ENCODE measurements at places on chromosomes 16 and 17.

DNA sequence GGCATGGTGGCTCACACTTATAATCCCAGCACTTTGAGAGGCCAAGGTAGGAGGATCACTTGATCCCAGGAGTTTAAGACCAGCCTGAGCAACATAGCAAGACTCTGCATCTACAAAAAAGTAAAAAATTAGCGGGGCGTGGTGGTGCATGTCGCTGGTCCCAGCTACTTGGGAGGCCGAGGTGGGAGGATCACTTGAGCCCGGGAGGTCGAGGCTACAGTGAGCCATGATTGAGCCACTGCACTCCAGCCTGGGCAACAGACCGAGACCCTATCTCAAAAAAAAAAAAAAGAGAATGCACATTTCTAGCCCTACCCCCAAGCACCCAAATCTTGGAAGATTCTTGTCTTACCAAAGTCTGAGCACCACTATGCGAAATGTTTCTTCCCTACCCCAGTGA, 15.6 kb upstream of the RHOT1 start:
- DNase-seq: no peak

- no peak for DNase-seq
Measured at GRCh38 chr17:50273654-50274040, 619 bp upstream of the TMEM92 start.

DNA sequence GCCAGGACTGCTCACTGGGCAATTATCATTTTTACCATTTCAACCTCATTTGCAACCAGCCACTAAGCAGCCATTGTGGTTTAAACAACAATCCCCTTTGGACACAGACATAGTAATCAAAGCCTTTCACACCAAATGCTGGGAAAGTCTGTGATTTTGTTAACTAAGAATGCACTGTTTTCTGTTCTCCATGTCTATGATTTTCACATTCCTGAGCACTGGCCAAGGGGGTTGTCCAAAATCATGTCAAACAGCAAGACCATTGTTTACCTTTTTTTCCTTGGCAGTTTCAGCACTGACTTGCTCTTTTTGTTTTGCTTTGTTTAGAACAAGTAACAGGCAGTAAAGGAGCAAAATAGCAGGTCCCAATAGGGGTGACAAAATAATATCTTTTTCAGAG, 106.3 kb upstream of the SIAH1 start:
- DNase-seq: no peak

- no peak for DNase-seq
Measured at GRCh38 chr17:74898376-74898946, 5.0 kb upstream of the FADS6 start.

DNA sequence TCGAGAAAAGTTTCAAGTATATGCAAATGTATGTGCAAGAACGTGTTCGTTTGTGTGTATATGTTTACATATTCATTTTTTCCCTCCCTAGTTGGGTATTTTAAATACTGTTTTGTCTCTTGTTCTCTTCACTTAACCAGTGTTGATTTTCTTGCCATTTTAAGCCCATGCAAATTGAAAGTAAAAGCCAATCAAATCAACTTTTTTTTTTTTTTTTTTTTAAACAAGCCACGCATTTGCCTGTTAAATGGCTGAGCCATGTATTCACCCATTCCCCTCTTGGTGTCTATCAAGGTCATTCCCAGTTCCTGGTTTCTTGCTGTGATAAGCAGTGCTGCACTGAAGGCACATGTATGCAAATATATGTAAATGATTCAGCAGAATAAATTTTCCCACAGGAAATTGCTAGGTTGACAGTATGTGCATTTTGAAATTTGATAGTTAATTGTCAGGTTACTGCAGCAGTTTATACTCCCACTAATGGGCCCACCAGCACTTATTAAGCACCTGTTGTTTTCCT, 12.2 kb downstream of the ABCC1 start:
- DNase-seq: no peak

- no peak for DNase-seq
Measured at GRCh38 chr17:46916211-46916610, 6.7 kb upstream of the GOSR2 start.

DNA sequence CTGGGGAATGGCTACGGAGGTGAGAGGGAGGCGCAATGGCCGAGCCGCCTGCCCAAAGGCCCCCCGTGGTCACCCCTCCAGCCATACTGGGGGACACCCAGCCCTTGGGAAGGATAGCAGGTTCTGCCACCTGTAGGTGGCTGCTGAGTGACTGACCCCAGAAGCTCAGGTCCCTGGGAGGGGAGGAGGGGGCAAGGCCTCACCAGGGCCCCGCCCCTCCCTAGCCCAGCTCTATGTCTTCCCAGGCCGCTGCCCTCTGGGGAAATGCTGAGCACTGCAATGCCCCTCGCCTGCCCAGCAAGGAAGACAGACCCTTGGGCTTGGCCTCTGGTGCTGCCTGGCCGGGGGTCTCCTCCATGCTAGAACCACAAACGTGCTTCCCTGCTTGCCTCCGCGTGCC, 11.4 kb upstream of the CLDN9 start:
- no peak for DNase-seq

DNA sequence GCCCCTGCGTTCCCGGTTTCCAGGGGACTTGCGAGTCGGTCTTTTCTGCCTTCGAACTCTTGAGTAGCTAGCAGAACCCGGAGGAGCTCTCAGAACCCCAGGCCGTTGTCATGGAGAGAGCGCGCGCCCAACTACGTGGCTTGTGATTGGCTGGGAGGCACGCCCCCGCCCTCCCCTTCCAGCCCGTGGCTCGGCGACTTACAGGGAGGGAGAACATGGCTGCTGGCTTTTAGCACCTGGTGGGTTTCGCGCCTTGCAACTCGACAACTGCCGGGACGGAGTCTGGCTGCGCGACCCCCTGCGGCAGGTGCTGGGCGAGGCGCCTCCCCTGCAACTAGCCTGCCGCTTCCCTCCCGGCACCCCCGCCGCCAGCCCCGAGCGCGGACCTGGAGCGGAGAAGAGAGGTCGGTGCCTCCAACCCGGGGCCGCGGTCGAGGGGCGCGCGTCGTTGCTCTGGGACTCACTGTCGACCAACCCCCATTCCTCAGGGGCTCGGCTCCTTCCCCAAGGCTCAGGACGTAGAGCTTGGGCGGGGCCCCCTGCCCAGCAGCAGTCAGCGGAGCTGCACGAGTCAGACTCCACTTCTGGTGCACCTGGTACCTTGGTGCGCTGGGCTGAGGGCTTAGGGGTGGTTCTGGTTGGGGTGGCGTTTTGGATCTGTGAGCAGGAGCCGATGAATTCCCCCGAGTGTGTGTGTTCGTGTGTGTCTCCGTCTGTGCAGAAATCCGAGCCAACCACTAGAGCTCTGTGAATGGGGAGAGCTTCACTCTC, 9.0 kb upstream of the ZFP90 start:
- DNase-seq: peak; percentile 80

DNA sequence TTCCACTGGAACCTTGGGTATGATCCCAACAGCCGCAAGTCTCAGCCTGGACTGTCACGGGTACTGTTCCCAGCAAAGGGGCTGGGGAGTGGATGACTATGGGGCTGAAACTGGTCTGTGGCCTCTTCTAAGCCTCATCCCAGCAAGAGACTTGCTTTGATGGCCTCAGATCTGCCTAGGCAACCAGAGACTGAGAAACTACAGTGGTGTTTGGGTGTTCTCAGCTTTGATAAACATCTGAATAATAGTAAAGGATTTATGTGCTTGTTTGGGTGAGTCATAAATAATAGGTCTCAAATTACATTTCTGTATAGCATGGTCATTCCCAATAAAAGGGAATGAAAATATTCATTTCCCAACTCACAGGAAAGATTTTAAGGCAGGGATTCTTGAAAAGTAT, 30.2 kb upstream of the ULK2 start:
- no peak for DNase-seq

DNA sequence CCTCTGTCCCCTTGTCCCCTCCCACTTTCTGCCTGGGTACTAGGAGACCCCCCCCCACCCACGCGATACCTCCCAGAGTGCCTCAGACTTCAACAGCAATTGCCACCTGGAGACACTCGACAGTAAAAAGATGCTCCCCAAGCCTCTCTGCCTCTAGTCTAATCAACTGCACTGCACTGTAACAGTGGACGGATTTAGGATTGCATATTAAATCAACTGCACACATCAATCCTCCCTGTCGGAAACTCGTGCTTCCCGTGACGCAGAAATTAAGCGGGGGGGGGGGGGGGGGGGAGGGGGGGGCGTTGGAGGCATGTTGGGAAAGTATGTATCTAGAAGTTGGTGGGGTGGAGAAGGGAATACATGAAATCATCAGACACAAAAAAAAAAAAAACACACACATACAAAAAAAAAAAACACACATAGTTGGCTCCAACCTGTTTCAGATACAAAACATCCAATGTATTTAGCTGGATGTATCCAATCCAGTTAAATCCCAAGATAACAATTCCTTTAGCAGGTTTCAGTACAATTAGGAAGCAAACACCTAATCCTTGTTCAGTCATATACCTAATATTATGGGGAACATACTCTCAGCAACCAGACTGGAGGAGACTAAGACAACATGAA, 29.7 kb downstream of the FAM222B start:
- DNase-seq: no peak

DNA sequence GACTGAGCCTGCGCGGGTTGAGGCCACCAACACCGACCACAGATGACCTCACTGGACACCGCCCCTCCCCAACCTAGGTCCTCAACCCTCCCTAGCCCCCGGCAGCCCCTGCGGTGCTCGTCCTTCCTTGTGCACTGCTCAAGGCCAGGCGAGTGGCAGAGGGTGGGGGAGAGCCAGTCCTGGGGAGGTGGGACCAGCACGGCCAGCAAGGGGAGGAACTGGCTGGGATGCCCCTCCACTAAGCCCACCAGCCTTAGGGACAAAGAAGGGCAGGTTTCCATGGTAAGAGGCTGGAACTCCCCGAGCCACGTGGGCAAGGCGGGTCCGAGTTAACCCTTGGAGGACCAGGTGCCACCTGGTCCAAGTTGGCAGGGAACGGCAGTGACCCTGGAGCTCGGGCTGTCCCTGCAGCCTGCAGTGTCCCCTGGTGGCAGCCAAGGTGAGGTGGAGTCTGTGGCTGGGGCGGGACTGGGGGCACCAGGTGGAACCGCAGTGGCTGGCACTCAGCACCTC, 9.2 kb downstream of the FSCN2 start:
- no peak for DNase-seq

- DNase-seq: peak; percentile 81
Measured at GRCh38 chr17:38559051-38559879, 46.5 kb downstream of the SRCIN1 start.

DNA sequence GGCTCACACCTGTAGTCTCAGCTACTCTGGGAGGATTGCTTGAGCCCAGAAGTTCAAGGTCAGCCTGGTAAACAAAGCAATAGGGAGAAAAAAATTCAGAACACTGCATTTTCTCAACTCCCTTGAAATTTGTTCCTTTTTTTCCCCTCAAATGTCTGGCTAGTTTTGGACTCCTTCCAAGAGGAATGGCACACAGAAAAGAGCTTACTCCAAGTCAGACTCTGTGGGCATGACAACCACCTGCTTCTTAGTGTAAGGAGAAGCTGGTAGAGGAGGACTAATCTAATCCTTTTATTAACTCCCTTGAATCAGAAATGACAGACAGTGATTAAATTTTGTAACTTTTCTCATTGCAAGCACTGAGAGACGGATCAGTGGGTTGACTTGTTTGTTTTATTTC, 27.9 kb upstream of the HYDIN start:
- DNase-seq: no peak

- DNase-seq: no peak
Measured at GRCh38 chr16:67922221-67922620, 9.4 kb downstream of the CTRL start.

GRCh38 chr16:67562918-67563707, 787 bp downstream of the CTCF start:
- peak; percentile 44 for DNase-seq

DNA sequence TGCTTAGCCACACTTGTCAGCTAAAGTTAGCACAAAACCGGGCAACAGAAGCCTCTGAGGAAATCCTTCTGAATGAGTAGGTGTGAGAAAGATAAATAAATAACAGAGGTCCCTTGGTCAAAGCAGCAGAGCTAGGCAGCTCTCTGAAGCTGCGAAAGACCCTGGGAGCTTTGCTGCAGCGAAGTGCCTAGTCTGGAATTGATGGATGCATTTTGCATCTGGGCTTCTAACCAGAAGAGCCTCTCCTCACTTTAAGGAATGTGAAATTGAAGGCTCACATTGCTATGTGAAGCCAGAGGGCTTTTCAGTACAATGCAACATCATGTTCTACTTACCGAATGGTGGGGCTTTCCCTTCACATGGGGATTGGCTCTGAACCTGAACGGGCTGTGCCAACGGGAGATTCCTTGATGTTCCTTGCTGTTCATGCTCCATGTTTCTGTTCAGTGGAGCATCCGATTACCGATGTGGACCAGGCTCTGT, 274.6 kb downstream of the HS3ST3B1 start:
- DNase-seq: no peak

DNA sequence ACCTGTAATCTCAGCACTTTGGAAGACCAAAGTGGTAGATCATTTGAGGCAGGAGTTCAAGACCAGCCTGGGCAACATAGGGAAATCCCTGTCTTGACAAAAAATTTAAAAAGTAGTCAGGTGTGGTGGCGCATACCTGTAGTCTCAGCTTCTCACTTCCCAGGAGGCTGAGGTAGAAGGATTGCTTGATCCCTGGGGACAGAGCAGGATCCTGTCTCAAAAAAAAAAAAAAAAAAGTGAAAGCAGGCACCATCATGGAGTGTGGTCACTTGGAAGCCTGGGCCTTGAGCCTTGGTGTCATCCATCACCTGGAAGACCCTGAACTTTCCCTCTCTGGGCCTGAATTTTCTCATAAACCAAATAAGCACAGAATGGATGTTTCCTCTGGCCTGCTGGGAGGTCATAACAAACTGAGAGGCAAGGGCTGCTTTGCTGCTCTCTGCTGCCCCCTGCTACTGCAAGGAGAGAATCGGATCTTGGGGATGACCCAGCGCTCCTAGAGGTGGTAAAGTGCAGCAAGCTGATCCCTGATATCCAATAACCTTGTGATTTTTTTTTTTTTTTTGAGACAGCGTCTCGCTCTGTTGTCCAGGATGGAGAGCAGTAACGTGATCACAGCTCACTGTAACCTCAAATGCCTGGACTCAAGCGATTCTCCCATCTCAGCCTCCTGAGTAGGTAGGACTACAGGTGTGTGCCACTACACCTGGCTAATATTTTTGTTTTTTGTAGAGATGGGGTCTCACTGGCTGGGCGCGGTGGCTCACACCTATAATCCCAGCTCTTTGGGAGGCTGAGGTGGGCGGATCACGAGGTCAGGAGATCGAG, 75.9 kb upstream of the RNU2-1 start:
- no peak for DNase-seq

- DNase-seq: peak; percentile 36
Measured at GRCh38 chr17:48012151-48012520, 25.5 kb downstream of the COPZ2 start.

GRCh38 chr17:49204516-49204915, 5.9 kb downstream of the GNGT2 start:
- DNase-seq: no peak

- DNase-seq: no peak
Measured at GRCh38 chr17:47119746-47120520, 69.2 kb downstream of the CDC27 start.

GRCh38 chr16:4597174-4597573, 17.5 kb downstream of the UBALD1 start:
- DNase-seq: no peak

GRCh38 chr16:5479926-5480325, 382.3 kb upstream of the EEF2KMT start:
- no peak for DNase-seq

GRCh38 chr16:4682084-4682591, 11.2 kb upstream of the NUDT16L1 start:
- no peak for DNase-seq
